ENCODE measurements at places on chromosomes 6 and 20.
A peak's percentile ranks its signal among the peaks of the same experiment; 100 is the strongest.

DNA sequence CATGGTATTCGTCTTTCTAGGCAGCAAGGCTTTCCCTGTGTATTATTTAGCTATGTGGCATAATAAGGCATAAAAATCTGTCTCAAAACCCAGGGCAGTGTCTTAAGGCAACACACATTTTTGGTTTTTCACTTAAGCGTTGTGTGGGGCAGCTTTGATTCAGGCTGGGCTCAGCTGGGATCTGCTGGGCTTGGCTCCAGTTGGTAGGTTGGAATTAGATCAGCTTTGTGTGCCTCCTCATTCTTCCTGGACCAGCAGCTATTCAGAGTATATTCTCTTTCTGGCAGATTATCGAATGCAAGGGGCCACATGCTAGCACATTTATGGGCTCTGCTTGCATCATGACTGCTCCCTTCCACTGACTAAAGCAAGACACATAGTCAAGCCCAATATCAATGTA, 487.9 kb downstream of the RFPL4B start:
- DNase-seq = no peak

DNA sequence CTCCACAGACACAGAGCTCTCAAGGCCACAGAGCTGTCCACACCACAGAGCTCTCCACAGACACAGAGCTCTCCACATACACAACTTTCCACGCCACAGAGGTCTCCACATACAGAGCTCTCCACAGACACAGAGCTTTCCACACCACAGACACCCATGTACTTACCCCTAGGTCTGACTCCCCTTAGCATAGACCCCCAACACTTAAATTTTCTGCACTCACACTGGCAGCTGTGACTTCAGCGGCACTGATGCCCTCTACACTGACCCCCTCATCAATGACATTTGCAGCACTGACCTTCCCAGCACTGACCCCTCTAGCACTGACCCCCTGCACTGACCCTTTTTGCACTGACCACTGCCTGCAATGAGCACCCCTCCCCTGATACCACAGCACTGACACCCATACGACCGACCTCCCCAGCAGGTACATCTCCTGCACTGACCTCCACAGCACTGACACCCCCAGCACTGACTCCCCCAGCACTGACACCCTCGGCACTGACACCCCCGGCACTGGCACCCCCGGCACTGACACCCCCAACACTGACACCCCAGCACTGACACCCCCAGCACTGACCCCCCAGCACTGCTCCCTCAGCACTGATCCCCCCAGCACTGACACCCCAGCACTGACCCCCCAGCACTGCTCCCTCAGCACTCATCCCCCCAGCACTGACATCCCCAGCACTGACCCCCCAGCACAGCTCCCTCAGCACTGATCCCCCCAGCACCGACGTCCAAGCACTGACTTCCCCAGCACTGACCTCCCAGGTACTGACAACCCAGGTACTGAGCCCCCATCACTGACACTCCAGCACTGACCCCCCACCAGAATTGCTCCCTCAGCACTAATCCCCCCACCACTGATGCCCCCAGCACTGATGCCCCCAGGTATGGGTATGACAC, 56.5 kb downstream of the ERMARD start:
- no peak for DNase-seq

- no peak for DNase-seq
Measured at GRCh38 chr20:57661746-57662455, 41.7 kb upstream of the ZBP1 start.

- peak; percentile 96 for DNase-seq
Measured at GRCh38 chr6:108737594-108738546, 110.4 kb upstream of the ARMC2 start.

DNA sequence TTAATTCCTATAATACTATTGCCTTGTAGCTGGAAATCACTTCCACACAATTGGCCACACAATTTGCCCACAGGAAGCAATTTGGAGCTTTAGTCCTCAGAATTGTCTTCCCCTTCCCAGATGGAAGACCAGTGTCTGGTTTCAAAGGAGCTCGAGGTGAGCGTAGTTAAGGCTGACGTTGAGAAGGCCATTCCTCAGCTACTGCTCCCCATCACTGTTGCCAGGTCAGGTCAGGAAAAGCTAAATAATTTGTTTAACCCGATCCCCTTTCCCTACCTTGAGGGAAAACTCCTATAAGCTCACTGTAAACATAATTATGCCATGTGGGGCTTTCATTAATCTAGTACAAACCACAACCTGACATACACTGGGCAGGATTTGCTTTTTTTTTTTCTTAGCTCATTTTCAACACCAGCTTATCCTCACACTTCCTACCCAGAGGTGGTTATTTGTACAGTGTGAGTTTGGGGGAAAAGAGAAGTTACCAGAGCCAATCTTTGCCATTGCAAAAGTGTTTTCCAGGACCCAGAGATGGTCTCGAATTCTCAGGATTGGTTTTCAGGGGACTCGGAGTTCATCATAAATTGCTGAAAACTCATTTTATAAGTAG, 242.7 kb downstream of the CLIC5 start:
- no peak for DNase-seq

- DNase-seq = no peak
Measured at GRCh38 chr6:15533379-15534026, 129.3 kb downstream of the DTNBP1 start.

GRCh38 chr6:145547594-145548335, 187.6 kb downstream of the EPM2A start:
- DNase-seq = peak; percentile 20

DNA sequence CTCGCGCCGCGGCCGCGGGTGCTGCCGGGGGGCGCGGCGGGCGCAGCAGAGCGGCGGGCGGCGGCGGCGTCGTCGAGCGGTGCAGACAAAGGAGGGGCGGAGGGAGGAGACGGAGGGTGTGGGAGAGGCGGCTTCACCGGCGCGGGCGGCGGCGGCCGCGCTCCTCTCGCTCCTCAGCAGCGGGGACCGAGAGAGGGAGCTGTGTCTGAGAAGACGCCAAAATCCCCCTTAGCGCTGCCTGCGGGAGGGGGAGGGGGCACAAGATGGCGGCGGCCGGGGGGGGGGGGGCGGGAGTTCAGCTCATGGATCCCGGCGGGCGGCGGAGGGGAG, 296 bp downstream of the ADNP start:
- no peak for DNase-seq

DNA sequence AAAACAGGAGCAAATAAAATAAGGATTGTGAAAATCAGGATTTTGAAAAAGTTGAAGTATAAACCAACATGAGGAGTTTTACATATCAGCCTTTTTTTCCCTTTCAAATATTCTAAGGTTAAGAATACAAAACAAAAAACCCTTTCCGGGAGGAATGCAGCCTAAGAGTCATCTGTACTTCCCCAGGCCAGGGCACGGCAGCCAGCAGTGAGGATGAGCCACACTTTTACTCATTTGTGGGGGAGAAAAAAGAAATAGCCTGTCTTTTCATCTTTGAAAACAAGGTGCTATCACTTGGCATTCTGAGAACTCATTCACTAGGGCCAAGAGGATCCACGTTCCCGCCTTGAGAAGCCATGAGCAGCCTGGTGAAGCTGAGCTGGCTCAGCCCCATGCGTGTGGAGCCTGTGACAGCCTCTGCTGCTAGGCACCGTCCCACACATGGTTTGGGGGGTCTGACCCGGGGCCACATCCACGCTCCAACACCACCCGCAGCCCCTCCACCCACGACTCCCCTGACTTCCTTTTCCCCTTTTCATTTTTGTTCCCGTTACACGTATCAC, 11.2 kb downstream of the SLC22A1 start:
- peak; percentile 13 for DNase-seq

DNA sequence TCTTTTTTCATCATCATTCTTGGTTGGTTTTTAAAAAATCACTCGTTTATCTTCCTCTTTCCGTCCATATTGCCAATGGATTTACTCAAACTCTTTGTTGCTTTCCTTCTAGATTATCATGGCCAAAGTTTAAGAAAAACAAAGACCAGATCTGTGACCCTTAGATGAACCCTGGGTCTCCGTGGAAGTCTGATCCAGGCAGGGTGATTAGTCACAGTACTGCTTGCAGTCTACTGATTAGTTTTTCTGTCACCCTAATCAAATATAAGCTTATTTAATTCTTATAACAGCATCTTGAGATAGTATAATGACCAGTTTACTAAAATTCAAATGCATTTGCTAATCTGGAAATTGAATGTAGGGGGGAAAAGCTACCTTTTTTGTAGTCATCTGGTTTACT, 6.0 kb upstream of the SMIM28 start:
- no peak for DNase-seq

- DNase-seq = no peak
Measured at GRCh38 chr6:41289815-41290214, 3.3 kb upstream of the TREM1 start.

DNA sequence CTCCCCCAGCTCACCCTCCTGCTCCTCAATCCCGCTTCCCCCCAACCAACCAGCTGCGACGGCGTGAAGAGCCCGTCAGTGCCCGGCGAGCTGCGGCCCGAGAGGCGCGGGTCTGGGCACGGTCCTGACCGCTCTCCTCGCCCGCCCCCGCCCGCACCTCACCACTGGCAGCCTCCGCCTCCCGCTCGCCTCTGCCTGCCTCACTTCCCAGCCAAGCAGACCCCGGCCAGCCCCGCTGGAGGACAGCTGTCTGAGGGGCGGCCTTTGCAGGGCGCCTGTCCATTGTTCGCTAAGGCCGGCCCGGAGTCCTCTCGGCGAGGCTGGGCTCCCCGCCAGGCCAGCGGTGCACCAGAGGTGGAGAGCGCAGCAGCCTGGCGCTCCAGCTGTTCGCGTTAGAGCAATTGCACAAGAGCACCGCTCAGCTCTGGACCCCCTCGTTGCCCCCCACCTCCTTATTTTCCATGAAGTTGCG, 1.3 kb downstream of the SOBP start:
- DNase-seq = no peak

GRCh38 chr6:151286214-151286613, 46.4 kb downstream of the AKAP12 start:
- DNase-seq = no peak

DNA sequence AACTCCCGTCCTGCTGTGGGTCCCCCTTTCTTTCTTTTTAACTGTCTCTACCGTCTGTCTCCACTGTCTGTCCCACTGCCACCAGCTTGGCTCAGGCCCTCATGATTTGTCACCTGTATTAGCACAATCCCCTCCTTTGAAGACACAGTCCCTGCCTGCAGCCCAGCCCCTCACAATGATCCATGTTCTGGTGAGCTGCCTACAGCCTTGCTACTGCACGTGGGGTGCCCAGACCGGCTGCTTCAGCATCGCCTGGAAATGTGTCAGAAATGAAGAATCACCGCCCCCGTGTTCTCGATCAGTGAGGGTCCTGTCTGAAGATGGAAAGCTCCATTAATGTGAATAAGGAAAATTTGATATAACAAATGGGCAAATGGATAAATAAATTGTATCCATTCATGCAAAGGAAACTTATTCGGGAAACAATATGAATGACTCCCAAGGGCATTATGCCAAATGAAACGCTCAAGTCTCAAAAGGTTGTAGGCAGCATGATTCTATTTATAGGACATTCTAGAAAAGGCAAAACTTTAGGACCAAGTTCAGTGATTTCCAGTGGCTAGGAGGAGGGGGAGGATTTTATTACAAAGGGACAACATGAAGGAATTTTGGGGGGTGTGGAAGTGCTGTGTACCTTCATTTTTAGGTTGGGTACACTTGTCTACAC, 59.4 kb upstream of the CD83 start:
- no peak for DNase-seq

DNA sequence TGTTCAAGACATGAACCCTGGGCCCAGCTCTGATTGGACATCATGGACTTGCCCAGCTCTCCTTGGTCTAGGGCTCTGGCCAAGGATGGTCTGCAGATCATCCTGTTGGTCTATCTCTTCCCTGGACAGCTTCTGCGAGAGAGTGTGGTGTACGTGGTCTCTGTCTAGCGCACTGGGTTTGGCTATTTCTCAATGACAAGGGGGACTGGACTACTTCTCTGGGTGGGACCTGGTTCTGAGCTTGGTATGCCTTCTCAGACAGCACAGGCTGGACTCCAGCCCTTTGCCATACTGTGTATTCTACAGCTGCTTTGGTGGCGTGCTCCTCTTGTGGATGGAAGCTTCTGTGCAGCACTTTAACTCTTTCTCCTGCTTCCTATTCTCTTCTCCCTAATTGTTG, 8.5 kb upstream of the RAET1E start:
- no peak for DNase-seq

- DNase-seq = no peak
Measured at GRCh38 chr6:49787176-49787575, at the start of gene PGK2. PGK2 (minus strand) TSS chr6:49787285; CDS start chr6:49787187, 98 bp downstream.

GRCh38 chr6:128713461-128713860, 169.5 kb upstream of the LAMA2 start:
- DNase-seq = peak; percentile 57

DNA sequence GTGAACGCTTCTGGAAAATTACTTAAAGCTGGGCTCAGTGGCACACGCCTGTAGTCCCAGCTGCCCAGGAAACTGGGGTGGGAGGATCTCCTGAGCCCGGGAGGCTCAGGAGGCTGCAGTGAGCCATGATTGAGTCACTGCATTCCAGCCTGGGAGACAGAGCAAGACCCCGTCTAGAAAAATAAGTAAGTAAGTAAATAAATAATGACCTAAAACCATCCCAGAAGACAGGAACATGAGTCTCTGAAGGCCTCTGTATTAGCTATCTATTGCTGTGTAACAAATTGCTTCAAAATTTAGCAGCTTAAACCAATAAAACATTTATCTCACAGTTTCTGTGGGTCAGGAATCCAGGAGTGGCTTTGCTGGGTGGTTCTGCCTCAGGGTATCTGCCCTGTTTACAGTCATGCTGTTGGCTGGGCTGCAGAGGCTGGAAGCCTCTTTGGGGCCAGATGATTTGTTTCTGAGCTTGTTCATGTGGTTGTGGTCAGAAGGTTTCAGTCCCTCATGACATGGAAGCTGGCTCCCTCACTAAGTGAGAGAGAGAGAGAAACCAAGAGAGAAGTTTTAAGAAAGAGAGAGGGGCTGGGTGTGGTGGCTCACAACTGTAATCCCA, 48.4 kb upstream of the NCOA3 start:
- DNase-seq = peak; percentile 96

DNA sequence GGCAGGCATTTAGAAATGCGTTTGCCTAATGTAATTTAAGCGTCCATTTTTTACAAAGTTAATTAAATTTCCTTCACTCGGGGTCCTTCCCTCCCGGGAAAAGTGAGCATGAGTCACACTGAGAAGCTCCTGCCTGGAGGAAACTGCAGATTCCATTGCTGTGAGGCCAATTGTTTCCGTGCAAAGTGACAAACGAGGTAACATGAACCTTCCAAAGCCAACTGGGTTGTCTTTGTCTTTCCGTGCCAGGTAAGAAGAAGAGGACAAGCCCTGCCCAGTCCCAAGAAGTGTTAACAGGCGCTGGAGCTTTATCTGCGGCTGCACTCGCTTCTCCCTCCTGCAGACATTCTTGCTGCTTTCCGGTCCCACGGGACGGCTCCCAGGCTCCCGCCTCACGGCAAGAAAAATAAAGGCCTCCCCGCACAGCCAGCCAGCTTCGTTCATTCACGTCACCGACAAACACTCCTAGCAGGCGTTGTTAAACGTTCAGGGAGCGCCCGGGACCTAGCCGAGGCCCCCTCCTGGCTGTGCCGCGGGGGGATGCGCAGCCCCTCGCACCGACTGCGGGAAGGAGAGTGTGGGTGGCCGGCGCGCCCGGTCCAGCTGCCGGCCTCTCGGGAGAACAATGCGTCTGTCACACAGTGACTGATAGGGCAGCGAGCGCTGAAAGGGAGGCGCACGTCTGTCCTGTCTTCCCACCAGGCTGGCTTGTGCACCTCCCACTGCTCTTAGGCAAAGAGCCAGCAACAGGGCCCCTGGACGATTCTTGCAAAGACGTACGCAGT, 61.5 kb upstream of the HDDC2 start:
- peak; percentile 4 for DNase-seq

Data from HFFc6 (cell line).